ENCODE measurements at places on chromosomes 13 and 19.

- no peak for DNase-seq
Measured at GRCh38 chr19:48635966-48636858, 967 bp downstream of the DBP start.

- DNase-seq, result no peak
Measured at GRCh38 chr13:27079421-27079958, 92.1 kb downstream of the USP12 start.

- no peak for DNase-seq
Measured at GRCh38 chr13:33034882-33035520, 18.8 kb downstream of the KL start.

- no peak for DNase-seq
Measured at GRCh38 chr13:76887076-76887563, 915 bp upstream of the KCTD12 start.

- no peak for DNase-seq
Measured at GRCh38 chr19:15118248-15118647, 11.0 kb downstream of the SYDE1 start.

GRCh38 chr13:106630162-106630561 lies 62.2 kb upstream of the ARGLU1 start:
- DNase-seq, result no peak

GRCh38 chr13:101798437-101798836 lies 346.0 kb downstream of the ITGBL1 start:
- DNase-seq, result no peak

GRCh38 chr13:47420568-47420967 lies 523.7 kb upstream of the HTR2A start:
- no peak for DNase-seq
